Large intestine (tissue), 12 donors: ENCODE measurements at places on chromosomes 3 and 15. TPM values are rescaled to one million over a fixed set of nuclear protein-coding genes. Genes with fewer than 3 reads are reported as not detected.
A peak's percentile ranks its signal among the peaks of the same experiment; 100 is the strongest.

The TRPM1 gene
- polyA plus RNA-seq: not detected

DNA sequence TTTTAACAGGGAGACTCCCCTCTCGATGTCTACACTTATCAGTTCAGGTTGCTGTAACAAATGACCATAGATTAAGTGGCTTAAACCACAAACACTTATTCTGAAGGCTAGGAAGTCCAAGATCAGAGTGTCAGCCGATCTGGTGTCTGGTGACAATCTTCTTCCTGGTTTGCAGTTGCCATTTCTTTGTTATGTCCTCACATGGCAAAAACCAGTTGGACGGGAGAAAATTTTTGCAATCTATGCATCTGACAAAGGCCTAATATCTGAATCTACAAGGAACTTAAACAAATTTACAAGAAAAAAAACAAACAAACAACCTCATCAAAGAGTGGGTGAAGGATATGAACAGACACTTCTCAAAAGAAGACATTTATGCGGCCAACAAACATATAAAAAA, 116.9 kb upstream of the FOXB1 start:
- no peaks in the 10 kb centered on the region for H3K36me3 ChIP-seq
- H3K27me3 ChIP-seq: no peaks in the 10 kb centered on the region
- no peaks in the 10 kb centered on the region for H3K4me1 ChIP-seq
- no peak for DNase-seq
- H3K27ac ChIP-seq: no peak overlapping the region

The FEZF2 gene
- polyA plus RNA-seq: not detected

The AMIGO3 gene
- 1.3 TPM for polyA plus RNA-seq

DNA sequence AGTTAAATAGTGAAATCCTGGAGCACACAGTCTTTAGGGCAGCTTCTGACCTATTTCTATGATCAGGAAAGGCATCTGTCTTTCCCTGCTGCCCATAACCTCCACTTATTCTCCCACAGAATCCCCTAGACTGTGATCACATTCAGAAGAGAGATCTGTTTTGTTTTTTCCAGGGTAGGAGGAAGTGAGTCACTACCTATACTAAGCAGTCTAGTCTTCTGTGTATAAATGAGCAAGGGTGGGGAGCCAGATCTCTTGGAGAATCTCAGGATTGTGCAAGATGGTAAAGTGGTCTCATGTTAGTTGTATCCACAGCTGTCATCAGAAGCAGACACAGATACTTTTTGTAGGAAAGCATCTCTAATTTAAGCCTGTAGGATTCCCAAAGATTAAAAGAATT, 11.8 kb upstream of the FBXO22 start:
- H3K4me3 ChIP-seq: no peak overlapping the region
- DNase-seq: no peak
- H3K36me3 ChIP-seq: no peaks in the 10 kb centered on the region
- H3K4me1 ChIP-seq: no peaks in the 10 kb centered on the region

GRCh38 chr3:39075910-39076309, 24.1 kb downstream of the WDR48 start:
- H3K36me3 ChIP-seq: peaks cover 74% of the 10 kb centered on the region
- DNase-seq: no peak
- no peak overlapping the region for H3K4me3 ChIP-seq
- H3K27me3 ChIP-seq: no peaks in the 10 kb centered on the region
- H3K27ac ChIP-seq: no peak overlapping the region
- H3K4me1 ChIP-seq: no peaks in the 10 kb centered on the region

The ROBO2 gene
- polyA plus RNA-seq: 9.6 TPM

- no peaks in the 10 kb centered on the region for H3K4me1 ChIP-seq
- H3K36me3 ChIP-seq: no peaks in the 10 kb centered on the region
- H3K27ac ChIP-seq: no peak overlapping the region
- no peak for DNase-seq
- H3K27me3 ChIP-seq: peaks cover 8% of the 10 kb centered on the region
These were observed 28.7 kb upstream of the HCN4 start for GRCh38 chr15:73397461-73397860.

DNA sequence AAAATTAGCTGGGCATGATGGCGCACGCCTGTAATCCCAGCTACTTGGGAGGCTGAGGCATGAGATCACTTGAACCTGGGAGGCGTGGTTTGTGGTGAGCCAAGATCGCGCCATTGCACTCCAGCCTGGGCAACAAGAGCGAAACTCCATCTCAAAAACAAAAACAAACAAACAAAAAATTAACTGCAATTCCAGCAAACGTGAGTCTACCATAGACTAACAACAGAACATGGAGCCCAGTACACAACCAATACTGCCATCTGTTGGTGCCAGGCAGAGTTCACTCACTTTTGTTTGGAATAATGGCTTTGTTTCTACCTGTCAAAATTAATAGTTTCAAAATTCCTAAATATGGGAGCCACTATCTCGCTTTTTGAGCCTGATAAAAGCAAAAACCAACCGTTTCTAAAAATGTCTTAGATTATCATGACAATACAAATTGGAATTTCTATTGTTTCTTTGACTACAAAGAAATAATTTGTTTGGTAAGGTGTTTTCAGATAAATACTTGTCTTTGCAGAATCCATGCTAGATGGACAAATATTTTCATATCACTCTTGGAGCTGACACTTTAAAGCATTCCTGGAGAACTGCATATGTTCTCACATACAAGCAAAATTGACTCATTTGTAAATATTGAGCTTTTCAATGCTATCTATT, 45.0 kb downstream of the GPR176 start:
- H3K27me3 ChIP-seq: no peaks in the 10 kb centered on the region
- no peak overlapping the region for H3K4me3 ChIP-seq
- no peak for DNase-seq
- no peaks in the 10 kb centered on the region for H3K4me1 ChIP-seq

- H3K4me1 ChIP-seq: no peaks in the 10 kb centered on the region
- DNase-seq: no peak
- H3K27me3 ChIP-seq: no peaks in the 10 kb centered on the region
- no peak overlapping the region for H3K4me3 ChIP-seq
These were observed 52.6 kb downstream of the IQCH start for GRCh38 chr15:67307156-67307555.

DNA sequence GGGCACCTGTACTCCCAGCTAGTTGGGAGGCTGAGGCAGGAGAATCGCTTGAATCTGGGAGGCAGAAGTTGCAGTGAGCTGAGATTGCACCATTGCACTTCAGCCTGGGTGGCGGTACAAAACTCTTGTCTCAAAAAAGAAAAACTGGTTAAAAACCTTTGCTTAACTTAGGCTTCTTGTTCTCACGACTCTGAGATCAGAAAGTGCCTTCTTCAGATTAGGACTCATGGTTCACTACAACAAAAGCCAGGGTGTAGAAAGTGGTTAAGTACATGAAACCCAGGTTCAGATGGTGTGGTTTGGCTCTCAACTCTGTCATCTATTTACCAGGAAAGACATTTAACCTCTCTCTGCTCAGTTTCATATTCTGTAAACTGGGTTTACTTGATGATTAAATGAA, 168.4 kb downstream of the TUSC7 start:
- no peaks in the 10 kb centered on the region for H3K4me1 ChIP-seq
- no peak overlapping the region for H3K4me3 ChIP-seq
- DNase-seq: no peak
- no peaks in the 10 kb centered on the region for H3K36me3 ChIP-seq
- no peak overlapping the region for H3K27ac ChIP-seq

DNA sequence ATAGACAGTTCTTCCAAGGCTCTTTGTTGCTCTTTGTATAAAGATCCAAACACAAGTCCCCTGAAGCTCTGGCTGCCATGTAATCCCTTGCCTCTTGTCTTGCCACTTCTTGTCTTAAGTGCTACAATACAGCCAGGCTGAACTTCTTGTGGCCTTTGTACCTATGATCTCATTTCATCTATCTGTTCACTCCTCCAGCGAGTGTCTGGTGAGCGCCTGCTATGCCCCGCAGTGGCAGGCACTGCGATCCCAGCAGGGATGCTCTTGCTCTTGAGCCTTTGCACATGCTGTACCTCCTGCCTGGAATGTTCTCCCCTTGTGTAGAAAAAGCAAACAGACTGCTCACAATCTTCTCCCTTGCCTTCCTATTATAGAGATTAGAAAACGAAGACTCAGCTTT, 81.9 kb upstream of the ADPGK start:
- peak; percentile 66 for DNase-seq
- no peaks in the 10 kb centered on the region for H3K27me3 ChIP-seq
- peaks cover 12% of the 10 kb centered on the region for H3K4me1 ChIP-seq
- H3K4me3 ChIP-seq: no peak overlapping the region
- no peaks in the 10 kb centered on the region for H3K36me3 ChIP-seq
- H3K27ac ChIP-seq: no peak overlapping the region

- H3K36me3 ChIP-seq: no peaks in the 10 kb centered on the region
- H3K4me3 ChIP-seq: no peak overlapping the region
- H3K4me1 ChIP-seq: peaks cover 14% of the 10 kb centered on the region
- peak; percentile 79 for DNase-seq
- peak overlapping the region; percentile 89 for H3K27ac ChIP-seq
- no peaks in the 10 kb centered on the region for H3K27me3 ChIP-seq
These were observed 36.7 kb upstream of the ZNF774 start for GRCh38 chr15:90315278-90315982.

The CHRM5 gene
- polyA plus RNA-seq: 0.48 TPM

DNA sequence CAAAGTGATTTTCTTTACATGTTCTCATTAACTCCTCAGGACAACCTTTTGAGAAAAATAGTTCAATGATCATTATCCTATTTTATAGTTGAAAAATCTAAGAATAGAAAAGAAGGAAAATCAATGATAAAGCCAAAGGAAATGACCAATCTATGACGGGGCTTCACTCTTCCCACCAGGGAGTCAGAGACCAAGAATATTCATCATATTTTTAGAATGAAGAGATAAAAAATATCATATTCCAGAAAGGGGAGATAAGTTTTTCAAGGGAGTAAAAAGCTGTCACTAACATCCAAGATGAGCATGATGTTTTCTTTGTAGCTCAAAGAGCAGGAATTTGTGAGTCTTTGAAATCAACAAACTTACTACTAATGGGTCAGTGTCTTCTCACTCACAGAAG, 71.5 kb upstream of the LPP start:
- no peaks in the 10 kb centered on the region for H3K27me3 ChIP-seq
- H3K4me3 ChIP-seq: no peak overlapping the region
- no peak overlapping the region for H3K27ac ChIP-seq
- no peaks in the 10 kb centered on the region for H3K36me3 ChIP-seq

The ANKUB1 gene
- 0.12 TPM for polyA plus RNA-seq

- peaks cover 3% of the 10 kb centered on the region for H3K27me3 ChIP-seq
- peak; percentile 76 for DNase-seq
- H3K4me3 ChIP-seq: peak within 1 kb of the TSS; percentile 59
- H3K4me1 ChIP-seq: peaks cover 4% of the 10 kb centered on the region
These were observed at the start of gene MKRN2OS for GRCh38 chr3:12545473-12545791. Gene MKRN2OS (minus strand): TSS chr3:12545499. CDS start chr3:12545464, 35 bp downstream.

GRCh38 chr3:149160754-149161300, 31.4 kb downstream of the HPS3 start:
- no peak overlapping the region for H3K4me3 ChIP-seq
- H3K27me3 ChIP-seq: no peaks in the 10 kb centered on the region
- H3K36me3 ChIP-seq: peaks cover 58% of the 10 kb centered on the region
- no peak for DNase-seq
- H3K27ac ChIP-seq: no peak overlapping the region

GRCh38 chr15:78052001-78052401, 25.5 kb downstream of the TBC1D2B start:
- H3K27ac ChIP-seq: peak overlapping the region; percentile 76
- peak; percentile 69 for DNase-seq
- H3K4me3 ChIP-seq: no peak overlapping the region
- H3K27me3 ChIP-seq: no peaks in the 10 kb centered on the region

- DNase-seq: peak; percentile 26
- peaks cover 5% of the 10 kb centered on the region for H3K4me1 ChIP-seq
- no peak overlapping the region for H3K4me3 ChIP-seq
These were observed 36.6 kb downstream of the LNP1 start for GRCh38 chr3:100437721-100438622.

The SLC6A11 gene
- 0.07 TPM for polyA plus RNA-seq

The UBR1 gene
- polyA plus RNA-seq: 18.4 TPM

The PRSS50 gene
- 3.1 TPM for polyA plus RNA-seq

- peak; percentile 89 for DNase-seq
- H3K4me3 ChIP-seq: no peak overlapping the region
- peaks cover 4% of the 10 kb centered on the region for H3K4me1 ChIP-seq
- H3K27me3 ChIP-seq: no peaks in the 10 kb centered on the region
- peak overlapping the region; percentile 95 for H3K27ac ChIP-seq
These were observed 2.3 kb downstream of the SUCNR1 start for GRCh38 chr3:151875759-151876158.

The NMB gene
- 2.2 TPM for polyA plus RNA-seq

DNA sequence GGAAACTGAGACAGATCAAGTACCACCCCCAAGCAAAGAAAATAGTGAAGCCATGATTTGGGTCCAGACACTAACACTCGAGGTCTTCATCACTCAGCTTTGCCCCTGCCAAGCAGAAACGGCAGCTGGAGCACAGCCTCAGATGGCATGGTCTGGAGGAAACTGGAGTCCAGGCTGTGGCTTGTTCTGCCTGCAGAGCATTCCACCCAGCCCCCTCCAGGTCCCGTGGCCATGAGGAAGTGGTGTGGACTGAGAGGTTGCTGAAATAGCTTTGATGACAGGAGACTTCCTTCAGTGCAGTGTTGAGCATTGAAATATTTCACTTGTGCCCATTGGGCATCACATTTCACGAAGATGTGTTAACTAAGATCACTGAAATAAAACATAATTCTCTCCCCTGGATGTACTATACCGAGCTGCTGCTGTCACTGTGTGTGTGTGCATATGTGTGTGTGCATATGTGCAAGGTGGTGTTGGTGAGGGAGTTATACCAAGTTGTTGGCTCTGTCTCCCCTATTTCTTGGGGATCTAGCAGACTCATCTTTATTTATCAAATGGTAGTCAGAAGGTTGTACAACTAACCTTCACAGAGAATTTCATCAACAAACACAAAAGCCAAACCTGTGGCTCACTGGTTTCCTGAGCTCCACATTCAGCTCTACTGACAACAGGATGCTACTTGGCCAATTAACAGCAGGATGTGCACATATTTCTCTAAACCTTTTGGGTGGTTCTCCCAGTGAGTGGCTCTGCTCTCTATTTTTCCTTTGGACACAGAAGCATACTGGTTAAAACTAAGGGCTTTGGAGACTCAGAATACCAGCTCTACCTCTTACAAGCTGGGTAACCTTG, 660.1 kb upstream of the CFAP20DC start:
- H3K27me3 ChIP-seq: no peaks in the 10 kb centered on the region
- no peaks in the 10 kb centered on the region for H3K4me1 ChIP-seq
- no peak overlapping the region for H3K27ac ChIP-seq
- H3K36me3 ChIP-seq: no peaks in the 10 kb centered on the region
- no peak overlapping the region for H3K4me3 ChIP-seq

GRCh38 chr3:186165331-186165730, 56.4 kb upstream of the ETV5 start:
- H3K36me3 ChIP-seq: no peaks in the 10 kb centered on the region
- DNase-seq: no peak
- no peak overlapping the region for H3K4me3 ChIP-seq
- no peaks in the 10 kb centered on the region for H3K27me3 ChIP-seq
- H3K27ac ChIP-seq: no peak overlapping the region

- peaks cover 25% of the 10 kb centered on the region for H3K4me1 ChIP-seq
- H3K27ac ChIP-seq: no peak overlapping the region
- no peak for DNase-seq
These were observed 35.2 kb downstream of the CPN2 start for GRCh38 chr3:194315965-194316361.

- H3K4me1 ChIP-seq: no peaks in the 10 kb centered on the region
- H3K4me3 ChIP-seq: no peak overlapping the region
- H3K36me3 ChIP-seq: no peaks in the 10 kb centered on the region
- H3K27ac ChIP-seq: no peak overlapping the region
These were observed 186.8 kb downstream of the CHST2 start for GRCh38 chr3:143306407-143306806.

- no peak overlapping the region for H3K27ac ChIP-seq
- no peak for DNase-seq
- H3K27me3 ChIP-seq: peaks cover 13% of the 10 kb centered on the region
- no peaks in the 10 kb centered on the region for H3K36me3 ChIP-seq
- no peak overlapping the region for H3K4me3 ChIP-seq
- no peaks in the 10 kb centered on the region for H3K4me1 ChIP-seq
These were observed 133.2 kb downstream of the LMLN start for GRCh38 chr3:198093112-198093679.

The LDHAL6B gene
- 0.57 TPM for polyA plus RNA-seq

The PLAAT1 gene
- 0.24 TPM for polyA plus RNA-seq

The MKRN2OS gene
- 5.1 TPM for polyA plus RNA-seq
